ENCODE measurements at places on chromosomes 4 and X.

DNA sequence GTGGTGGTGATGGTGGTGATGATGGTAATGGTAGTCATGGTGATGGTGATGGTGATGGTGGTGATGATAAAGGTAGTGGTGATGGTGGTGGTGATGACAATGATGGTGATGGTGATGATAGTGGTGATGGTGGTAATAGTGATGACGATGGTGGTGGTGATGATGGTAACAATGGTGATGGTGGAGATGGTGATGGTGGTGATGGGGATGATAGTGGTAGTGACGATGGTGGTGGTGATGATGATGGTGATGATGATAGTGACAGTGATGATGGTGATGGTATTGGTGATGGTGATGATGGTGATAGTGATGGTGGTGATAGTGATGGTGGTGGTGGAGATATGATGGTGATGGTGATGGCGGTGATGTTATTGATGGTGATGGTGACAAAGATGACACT lies 108.4 kb upstream of the NKX1-1 start:
- no peak for DNase-seq

- no peak for DNase-seq
Measured at GRCh38 chr4:103915224-103915869, 195.6 kb upstream of the TACR3 start.

DNA sequence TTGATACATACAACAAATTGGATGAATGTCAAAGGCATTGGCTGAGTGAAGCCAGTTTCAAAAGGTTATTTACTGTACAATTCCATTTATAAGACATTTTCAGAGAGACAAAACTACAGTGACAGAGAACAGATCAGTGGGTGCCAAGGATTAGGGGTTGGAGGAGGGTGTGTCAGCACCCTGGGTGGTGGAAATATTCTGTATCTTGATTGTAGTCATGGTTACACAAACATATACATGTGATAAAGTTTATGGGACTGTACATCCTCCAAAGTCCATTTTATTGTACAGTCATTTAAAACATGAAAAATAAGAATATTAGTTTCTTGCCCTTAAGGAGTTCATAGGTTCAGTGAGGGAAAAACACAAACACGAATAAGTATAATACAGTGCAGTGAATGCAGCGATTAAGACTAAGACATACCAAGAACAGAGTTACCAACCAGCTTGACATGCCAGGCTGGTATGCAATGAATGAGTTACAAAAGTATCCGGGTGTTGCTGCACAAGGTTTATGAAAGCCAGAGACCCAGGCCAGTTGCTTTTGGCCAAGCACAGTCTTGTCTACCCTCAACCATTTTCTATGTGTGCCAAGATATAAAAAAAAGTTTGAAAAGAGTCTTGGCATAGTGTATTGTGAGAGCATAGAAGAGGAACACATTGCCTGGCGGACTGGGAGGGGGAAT lies 123.6 kb downstream of the MSL3 start:
- DNase-seq = no peak

- DNase-seq = no peak
Measured at GRCh38 chrX:40098264-40099054, 701 bp upstream of the BCOR start.

DNA sequence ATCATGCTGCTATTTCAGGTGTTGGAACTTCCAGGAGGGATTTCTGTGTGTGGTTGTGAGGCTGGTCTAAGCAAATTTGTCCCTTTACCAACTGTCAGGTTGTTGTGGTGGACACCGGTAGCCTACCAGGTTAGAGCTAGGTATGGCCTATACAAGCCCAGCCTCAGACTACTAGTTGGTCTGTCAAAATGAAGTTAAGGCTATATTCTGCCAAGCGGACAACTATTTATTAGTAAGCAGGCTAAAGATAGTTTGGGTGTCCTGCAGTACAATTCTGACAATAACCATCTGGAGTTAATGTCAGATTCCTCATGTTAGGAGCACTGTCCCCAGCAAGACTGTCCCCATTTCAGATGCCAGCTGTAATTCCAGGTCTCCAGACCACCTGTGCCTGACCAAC lies 13.9 kb upstream of the ENPP6 start:
- no peak for DNase-seq

DNA sequence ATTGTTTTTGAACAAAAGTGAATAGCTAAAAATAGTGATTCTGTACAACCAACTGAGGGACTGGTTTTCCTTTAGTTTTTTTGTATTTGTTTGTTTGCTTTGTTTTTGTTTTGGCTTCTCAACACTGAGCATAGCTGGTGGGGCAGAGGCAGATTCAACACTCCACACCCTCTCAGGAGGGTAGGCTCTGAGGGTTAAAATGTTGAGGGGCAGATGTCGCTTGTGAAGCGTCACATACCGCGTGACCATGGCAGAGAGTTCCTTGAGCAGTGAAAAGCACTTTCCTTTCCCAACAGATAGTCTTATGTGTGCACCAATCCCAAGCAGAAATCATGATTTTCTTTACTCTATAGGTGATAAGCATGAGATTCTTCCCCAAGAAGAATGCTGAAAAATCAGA lies 155.0 kb downstream of the PALLD start:
- no peak for DNase-seq

Measured in astrocyte (in vitro differentiated cells and primary cell).